ENCODE measurements at places on chromosomes 12 and 14.
A peak's percentile ranks its signal among the peaks of the same experiment; 100 is the strongest.

DNA sequence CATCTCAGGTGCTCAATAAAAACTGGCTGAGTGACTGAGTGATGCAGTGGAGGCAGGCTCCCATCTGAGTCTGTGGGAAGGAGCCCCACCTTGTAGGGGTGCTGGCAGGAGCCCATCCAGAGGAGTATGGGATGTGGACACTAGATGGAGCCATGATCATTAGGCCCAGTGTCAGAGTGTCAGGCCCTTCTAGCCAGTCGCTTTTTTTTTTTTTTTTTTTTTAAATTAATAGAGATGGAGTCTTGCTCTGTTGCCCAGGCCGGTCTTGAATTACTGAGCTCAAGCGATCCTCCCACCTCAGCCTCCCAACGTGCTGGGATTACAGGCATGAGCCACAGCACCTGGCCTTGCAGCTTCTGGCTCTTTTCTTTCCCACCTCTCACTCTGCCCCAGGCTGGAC is 11.5 kb downstream of the RITA1 start:
- peak; percentile 57 for DNase-seq

DNA sequence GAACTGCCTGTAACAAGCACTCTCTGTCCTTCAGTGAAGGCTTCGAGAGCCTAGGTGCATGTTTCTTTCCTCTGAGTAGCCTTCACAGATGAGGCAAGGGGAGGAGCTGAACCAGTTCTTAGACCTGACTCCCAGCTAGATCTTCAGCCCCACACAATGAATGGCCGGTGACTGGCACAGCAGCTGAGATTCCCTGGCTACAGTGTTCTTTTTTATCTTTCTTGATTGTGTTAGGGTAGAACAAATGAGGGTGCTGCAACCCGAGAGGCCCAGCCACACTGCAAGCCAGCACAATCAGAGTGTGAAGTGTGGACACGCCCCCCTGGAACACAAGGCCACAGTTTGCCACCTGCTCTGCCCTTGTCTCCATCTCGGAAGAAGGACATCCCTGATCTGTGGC is 19.1 kb upstream of the COL2A1 start:
- DNase-seq = no peak

GRCh38 chr12:108635201-108635996 is 1.7 kb upstream of the SELPLG start:
- no peak for DNase-seq

- no peak for DNase-seq
Measured at GRCh38 chr12:125412506-125412905, 347.3 kb downstream of the AACS start.

DNA sequence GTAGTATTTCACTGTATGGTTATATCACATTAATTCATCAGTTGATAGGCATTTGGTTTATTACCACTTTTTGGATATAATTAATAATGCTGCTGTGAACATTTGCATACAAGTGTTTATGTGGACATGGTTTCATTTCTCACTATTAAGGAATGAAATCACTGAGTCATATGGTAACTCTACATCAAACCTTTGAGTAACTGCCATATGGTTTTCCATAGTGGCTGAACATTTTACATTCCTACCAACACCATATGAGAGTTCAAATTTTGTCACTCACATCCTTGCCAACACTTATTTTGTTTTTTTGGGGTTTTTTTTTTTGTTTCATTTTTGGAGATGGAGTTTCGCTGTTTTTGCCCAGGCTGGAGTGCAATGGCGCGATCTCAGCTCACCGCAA is 30.2 kb upstream of the EAPP start:
- DNase-seq = no peak

GRCh38 chr12:26276709-26277108 is 81.3 kb downstream of the SSPN start:
- DNase-seq = no peak

- DNase-seq = no peak
Measured at GRCh38 chr14:103512701-103513611, 9.7 kb downstream of the CKB start.

- no peak for DNase-seq
Measured at GRCh38 chr14:34347683-34348082, 114.4 kb downstream of the SPTSSA start.

DNA sequence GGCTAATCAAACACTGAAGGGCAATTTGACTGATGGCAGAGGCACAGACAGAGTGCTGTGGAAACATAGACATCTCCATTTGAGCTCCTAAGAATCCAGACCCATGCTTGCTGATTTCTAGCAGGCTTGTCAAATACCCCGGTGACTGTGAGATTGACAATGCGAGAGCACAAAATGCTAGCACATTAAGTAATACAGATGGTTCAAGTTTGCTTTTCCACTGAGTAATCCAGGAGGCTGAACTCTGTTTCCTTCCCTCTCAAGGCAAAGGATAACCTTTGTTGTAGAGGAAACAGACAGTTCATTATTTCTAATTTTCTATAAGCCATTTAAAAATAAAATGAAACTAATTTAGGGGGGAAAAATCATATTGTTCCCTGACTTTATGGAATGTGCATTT is 256.5 kb upstream of the CRY1 start:
- DNase-seq = no peak

DNA sequence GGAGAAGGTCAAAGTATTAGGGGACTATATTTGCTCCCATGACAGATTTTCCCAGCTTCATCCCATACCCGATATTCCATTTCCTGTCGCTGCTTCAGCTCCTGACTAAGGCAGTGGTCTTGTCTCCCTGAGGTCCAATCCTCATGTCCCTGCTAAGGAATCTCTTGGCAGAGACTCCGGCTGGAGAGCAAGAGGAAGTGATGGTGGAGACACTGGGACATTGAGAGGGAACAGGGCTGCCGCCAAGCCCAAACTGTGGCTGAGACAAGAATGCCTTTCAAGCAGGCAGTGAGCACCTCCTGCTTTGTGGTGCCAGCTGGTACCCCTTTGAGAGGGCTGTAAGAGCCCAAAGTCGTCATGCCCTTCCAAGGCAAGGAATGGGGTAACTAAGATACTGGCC is 5.5 kb downstream of the SP7 start:
- DNase-seq = no peak

DNA sequence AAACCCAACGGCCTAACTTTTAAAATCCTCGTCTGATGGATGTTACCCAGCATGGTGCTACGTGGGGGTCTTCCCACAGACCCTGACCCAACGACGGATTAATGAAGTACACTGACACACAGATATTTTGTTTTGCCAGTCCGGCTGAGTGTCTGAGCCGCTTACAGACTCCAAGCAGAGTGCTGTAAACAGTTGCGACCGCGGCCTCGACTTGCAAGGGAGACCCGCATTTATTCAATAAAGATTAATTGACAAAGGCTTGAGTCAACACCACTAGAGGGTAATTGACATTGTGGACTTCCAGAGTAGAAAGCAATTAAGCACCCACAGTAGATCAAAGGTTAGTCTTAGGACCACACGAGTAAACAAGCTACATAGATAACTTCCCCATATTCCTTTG is 1042.4 kb downstream of the AACS start:
- DNase-seq = no peak

GRCh38 chr12:86663716-86664115 is 407.5 kb upstream of the MGAT4C start:
- no peak for DNase-seq

DNA sequence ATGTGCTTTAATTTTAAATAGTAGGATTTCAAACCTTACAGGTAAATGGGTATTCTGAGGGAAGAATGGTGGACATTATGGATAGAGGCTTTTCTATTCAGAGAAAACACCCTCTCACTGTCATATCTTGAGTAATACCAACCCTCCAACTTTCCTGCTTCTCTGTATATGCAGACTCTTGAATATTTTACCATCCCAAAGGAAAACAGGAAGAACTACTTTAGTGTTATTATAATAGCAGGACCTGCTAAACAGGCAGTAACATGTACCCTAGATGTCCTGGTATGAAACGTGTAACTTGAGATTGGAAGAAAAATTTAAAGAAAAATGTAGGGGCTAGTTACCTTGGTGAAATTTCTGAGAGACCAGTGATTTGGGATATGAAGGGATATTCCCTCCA is 82.9 kb upstream of the TRHDE start:
- DNase-seq = no peak

GRCh38 chr12:71236133-71236660 is 78.4 kb upstream of the TSPAN8 start:
- DNase-seq = peak; percentile 83

All from CMK (cell line).